ENCODE measurements at places on chromosomes 3 and 15.

GRCh38 chr3:25493786-25494185, 65.7 kb downstream of the RARB start:
- DNase-seq = no peak

- peak; percentile 55 for DNase-seq
Measured at GRCh38 chr15:84878504-84878903, 6.0 kb upstream of the SLC28A1 start.

DNA sequence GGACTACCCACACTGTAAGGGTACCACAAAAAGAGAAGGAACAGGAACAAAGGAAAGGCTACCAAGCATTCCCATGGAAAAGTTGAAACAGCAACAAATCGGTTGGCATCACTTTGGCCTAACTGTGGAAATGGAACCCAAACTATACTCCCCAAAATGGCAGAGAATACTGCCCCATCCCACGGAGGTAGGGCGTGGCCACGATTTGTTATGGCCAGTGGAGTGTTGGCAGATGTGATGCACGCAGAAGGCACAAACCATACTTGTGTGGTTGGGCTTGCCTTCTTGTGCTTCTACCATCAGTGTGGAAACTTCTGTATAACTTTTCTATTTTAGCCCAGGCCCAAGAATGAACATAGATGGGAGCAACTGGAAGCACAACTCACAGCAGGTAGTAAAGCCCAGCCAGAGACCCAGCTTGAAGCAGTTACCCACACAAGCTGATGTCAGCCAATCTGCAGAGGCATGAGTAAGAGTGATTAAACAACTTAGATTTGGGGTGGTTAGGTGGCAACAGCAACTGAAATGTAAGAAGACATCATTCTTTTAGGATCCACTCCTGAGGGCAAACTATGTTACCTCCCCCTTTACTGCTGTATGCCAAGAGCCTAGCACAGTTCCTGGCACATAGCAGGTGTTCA, 64.1 kb downstream of the BTD start:
- no peak for DNase-seq

- no peak for DNase-seq
Measured at GRCh38 chr15:85097725-85098124, 116.1 kb downstream of the PDE8A start.

DNA sequence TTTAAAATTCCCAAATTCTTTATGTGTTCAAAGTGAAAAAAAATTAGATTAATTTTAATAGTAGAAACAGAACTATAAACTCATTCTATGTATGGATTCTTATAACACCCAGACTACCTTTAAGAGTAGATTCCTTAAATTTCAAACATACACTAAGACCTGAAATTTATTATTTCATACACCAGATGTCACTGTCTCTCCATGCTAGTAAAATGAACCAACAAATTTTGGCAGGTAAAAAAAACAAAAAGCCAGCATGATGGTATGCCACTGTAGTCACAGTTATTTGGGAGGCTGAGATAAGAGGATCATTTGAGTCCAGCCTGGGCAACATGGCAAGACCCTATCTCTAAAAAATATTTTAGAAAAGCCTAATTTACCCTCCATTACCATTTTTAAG, 461.3 kb upstream of the NAALADL2 start:
- peak; percentile 74 for DNase-seq

DNA sequence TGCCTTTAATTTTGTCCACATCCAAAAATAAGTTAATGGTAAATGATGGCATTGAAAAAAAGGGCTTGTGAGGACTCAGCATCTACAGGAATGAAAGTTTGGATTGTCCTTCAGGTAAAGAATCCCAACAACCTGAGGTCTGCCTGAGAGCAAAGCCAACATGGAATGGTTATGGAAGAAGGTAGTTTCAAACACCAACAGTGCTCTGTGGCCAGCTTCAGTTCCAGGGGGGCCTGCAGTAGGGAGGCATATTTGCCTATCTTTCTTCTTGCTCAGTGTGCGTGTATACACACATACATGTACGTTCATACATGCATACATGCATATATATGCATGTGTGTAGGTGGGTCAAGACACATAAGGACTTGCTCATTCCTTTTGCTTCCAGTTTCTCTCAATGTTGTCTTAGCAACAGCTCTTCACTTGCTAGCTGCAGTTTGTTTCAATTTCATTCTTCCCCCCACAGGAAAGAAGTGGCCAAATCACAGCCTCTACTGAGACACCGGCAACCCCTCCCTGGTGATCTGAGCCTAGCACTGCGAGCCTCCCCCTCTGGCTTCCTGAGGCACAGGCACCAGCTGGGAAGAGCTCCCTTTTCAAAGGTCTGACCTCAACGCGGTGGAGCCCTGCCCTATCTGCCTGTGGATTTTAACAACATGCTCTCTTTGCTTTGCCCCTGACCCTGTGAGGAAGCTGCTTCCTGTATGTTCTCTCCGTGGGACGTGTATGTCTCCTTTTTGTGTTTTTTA, 146.2 kb downstream of the KLF13 start:
- peak; percentile 73 for DNase-seq

- DNase-seq = peak; percentile 62
Measured at GRCh38 chr15:70023769-70024491, 73.8 kb downstream of the TLE3 start.
